Pancreas (tissue), 10 donors: ENCODE measurements at places on chromosomes 6 and 20. TPM values are rescaled to one million over a fixed set of nuclear protein-coding genes. Genes with fewer than 3 reads are reported as not detected.

The FBXO30 gene
- 1.5 TPM for polyA plus RNA-seq

GRCh38 chr6:69825904-69826303, 29.1 kb upstream of the LMBRD1 start:
- H3K4me3 ChIP-seq: no peak overlapping the region
- H3K4me1 ChIP-seq: no peaks in the 10 kb centered on the region
- no peaks in the 10 kb centered on the region for H3K27me3 ChIP-seq
- H3K36me3 ChIP-seq: no peaks in the 10 kb centered on the region
- no peak for DNase-seq

GRCh38 chr20:36823121-36823520, 49.6 kb upstream of the DSN1 start:
- no peaks in the 10 kb centered on the region for H3K4me1 ChIP-seq
- H3K36me3 ChIP-seq: no peaks in the 10 kb centered on the region
- no peak overlapping the region for H3K4me3 ChIP-seq

The GPR6 gene
- 0.21 TPM for polyA plus RNA-seq

DNA sequence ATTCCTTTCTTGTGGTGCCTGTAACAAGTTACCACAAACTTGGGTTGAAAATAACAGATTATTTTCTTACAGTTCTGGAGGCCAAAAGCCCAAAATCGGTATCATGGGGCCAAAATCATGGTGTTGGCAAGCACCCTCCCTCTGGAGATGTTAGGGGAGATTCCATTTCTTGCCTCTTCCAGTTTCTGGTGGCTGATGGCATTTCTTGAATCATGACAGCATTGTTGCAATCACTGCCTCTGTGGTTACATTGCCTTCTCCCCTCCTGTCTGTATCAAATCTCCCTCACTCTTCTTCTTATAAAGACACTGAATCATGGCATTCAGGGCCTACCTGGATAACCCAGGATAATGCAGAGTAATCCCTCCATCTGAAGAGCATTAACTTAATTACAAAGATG, 17.9 kb upstream of the TENT5A start:
- H3K27ac ChIP-seq: no peak overlapping the region
- no peaks in the 10 kb centered on the region for H3K36me3 ChIP-seq
- no peaks in the 10 kb centered on the region for H3K4me1 ChIP-seq
- H3K4me3 ChIP-seq: no peak overlapping the region

DNA sequence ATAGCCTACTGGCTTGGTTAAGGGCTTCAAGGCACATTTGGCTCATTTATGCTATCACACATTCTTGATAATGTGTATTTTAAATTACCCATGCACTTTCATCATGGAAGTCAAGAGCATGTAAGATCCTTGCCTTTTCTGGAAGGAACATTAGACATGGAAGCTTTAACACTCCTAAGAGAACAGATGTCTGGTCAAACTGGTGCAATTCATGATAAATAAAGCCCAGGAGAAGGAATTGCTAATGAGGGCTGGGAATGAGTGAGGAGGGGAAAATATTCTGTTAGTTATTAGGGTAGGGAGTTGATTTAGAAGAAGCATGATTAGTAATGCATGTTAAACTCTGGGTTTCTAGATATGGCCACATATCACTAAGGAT, 688.6 kb upstream of the CITED2 start:
- H3K27me3 ChIP-seq: no peaks in the 10 kb centered on the region
- no peak for DNase-seq
- no peak overlapping the region for H3K4me3 ChIP-seq
- H3K4me1 ChIP-seq: no peaks in the 10 kb centered on the region
- H3K27ac ChIP-seq: no peak overlapping the region

GRCh38 chr20:37225146-37225545, 36.5 kb downstream of the GHRH start:
- H3K4me3 ChIP-seq: no peak overlapping the region
- no peak overlapping the region for H3K27ac ChIP-seq
- no peak for DNase-seq
- H3K36me3 ChIP-seq: no peaks in the 10 kb centered on the region
- H3K4me1 ChIP-seq: peaks cover 9% of the 10 kb centered on the region

The CST7 gene
- polyA plus RNA-seq: 0.65 TPM

The CLPSL2 gene
- polyA plus RNA-seq: 2.5 TPM

- H3K27me3 ChIP-seq: no peaks in the 10 kb centered on the region
- no peak overlapping the region for H3K4me3 ChIP-seq
- H3K4me1 ChIP-seq: no peaks in the 10 kb centered on the region
- H3K36me3 ChIP-seq: no peaks in the 10 kb centered on the region
Observed at GRCh38 chr6:16985513-16986284, 116.2 kb upstream of the STMND1 start.

The DEFB132 gene
- 0.02 TPM for polyA plus RNA-seq

- peak overlapping the region; percentile 71 for H3K27ac ChIP-seq
- no peak for DNase-seq
- peak overlapping the region; percentile 75 for H3K4me3 ChIP-seq
- H3K36me3 ChIP-seq: no peaks in the 10 kb centered on the region
Observed at GRCh38 chr6:117481926-117482239, 591 bp upstream of the DCBLD1 start.
